COR-L47 (cell line): ENCODE measurements at places on chromosomes 16 and 17.

DNA sequence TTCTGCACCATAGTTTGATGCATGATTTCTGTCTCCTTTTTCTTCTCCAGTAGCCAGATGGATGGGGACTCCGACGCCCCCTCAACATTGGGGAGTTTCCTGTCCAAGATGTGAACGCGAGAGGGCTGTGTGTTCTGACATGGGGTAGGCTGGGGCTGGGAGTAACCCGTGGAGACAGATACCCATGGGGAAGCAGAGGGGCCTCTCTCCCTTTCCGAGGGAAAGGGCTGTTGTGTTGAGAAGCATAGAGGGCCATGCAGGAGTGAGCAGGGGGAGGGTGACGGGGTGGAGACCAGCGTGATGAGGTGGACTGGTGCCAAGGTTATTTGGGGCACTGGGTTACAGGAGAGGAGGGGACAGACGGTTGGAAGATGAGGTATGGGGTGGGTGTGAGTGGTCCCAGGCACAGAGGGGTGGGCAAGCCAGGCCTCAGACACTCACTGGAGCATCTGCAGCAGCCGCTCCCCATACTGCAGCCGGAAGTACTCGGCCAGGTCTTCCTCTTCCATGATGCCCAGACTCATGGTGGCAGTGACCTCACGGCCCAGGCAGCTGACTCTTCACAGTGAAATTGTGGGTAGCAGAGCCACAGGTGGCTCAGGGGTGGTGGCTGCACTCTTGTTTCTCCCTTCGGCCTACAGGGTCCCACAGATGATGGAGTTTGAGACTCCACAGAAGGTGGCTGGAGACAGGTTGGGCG, 400 bp downstream of the CCDC42 start:
- no peak for DNase-seq

GRCh38 chr17:50513495-50513894, 5.3 kb downstream of the MYCBPAP start:
- no peak for DNase-seq

DNA sequence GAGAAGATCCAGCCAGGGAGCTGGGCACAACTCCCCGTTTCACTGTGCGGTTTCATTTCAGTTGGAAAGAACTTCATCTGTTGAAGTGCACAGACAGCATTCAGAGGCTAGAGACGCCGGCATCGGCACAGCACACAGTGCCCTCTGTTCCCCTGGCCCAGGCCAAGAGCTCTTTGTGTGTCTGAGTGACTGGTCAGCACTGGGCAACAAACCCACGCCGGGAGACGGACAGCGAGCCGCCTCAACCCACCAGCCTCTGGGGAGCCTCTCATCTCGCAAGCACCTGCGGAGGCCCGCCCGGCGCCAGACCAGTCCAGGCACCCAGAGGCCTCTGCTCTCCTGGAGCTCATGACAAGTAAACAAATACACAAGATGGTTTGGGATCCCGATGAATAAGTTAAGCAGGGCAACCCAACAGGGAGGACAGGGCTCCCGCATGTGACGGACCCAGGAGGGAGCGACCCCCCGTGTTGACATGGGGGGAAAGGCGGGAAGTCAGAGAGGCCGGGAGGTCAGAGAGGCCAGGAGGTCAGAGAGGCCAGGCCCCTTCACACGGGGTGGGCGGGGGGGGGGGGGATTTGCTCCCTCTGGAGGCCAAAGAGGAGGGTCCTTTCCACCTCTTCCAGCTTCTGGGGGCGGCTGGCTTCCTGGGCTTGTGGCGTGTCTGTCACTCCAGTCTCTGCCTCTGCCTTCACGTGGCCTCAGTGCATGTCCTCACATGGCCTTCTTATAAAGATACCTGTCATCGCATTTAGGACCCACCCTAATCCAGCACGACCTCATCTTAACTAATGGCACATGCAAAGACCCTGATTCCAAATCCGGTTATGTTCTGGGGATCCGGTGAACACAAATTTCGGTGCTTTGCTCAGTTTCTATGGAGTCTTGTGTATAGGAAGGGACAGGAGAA, 25.8 kb upstream of the KLHDC4 start:
- no peak for DNase-seq

DNA sequence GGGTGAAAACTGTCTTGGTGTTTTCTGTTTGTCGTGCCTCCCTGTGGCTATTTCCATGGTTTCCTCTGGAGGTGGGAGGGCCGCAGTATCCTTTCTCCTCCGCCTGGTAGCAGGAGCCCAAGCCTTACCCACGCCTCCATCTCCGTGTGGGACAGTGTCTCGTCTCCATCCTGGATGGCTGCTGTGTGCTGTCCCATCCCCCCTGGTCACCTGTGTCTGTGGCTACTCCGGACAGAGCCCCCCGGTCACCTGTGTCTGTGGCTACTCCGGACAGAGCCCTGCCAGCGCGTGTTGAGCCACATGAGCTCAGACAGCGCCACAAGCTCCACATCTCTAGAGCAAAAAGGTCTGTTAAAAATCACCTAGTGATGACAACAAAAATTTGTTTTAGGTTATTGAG, 198.2 kb upstream of the CHMP6 start:
- no peak for DNase-seq

DNA sequence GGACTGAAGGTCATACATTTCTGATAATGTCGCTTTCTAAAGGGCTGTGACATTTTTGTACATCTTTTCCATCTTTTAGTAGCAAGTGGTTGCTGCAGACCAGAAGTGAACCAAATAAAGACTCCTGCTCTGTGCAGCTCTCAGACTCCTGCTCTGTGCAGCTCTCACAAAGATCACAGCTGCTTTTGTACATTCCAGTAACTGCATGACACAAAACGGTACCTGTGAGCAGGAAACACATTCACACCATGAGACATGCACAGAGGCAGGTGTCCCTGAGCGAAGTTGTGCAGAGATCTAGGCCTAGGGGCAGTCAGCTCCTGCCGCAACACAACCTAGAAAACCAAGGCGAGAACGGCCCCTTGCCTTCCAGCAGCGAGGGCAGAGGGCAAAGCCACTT, 67.5 kb downstream of the KLHDC4 start:
- no peak for DNase-seq

GRCh38 chr16:27498031-27498825, 51.5 kb downstream of the GTF3C1 start:
- no peak for DNase-seq
